Activated T-cell treated with anti-CD3 and anti-CD28 coated beads for 1 hour (primary cell): ENCODE measurements at places on chromosomes 2 and 18.

- no peak for DNase-seq
These were observed 65.1 kb downstream of the CERS6 start for GRCh38 chr2:168521053-168521741.

GRCh38 chr18:3441290-3441689, 8.7 kb upstream of the TGIF1 start:
- no peak for DNase-seq

DNA sequence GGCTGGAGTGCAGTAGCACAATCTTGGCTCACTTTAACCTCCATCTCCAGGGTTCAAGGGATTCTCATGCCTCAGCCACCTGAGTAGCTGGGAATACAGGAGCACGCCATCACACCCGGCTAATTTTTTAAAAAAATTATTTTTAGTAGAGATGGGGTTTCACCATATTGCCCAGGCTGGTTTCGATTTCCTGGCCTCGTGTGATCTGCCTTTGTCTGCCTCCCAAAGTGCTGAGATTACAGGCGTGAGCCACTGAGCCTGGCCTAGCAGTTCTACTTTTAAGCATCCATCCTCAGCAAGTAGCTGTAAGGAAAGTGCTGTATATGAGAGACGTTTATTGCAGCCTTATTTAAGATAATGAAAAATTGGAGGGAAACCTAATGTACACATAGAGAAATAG, 79.7 kb downstream of the ZDBF2 start:
- DNase-seq, result no peak

- DNase-seq, result no peak
These were observed 127.6 kb downstream of the PHLPP1 start for GRCh38 chr18:62842898-62843297.

DNA sequence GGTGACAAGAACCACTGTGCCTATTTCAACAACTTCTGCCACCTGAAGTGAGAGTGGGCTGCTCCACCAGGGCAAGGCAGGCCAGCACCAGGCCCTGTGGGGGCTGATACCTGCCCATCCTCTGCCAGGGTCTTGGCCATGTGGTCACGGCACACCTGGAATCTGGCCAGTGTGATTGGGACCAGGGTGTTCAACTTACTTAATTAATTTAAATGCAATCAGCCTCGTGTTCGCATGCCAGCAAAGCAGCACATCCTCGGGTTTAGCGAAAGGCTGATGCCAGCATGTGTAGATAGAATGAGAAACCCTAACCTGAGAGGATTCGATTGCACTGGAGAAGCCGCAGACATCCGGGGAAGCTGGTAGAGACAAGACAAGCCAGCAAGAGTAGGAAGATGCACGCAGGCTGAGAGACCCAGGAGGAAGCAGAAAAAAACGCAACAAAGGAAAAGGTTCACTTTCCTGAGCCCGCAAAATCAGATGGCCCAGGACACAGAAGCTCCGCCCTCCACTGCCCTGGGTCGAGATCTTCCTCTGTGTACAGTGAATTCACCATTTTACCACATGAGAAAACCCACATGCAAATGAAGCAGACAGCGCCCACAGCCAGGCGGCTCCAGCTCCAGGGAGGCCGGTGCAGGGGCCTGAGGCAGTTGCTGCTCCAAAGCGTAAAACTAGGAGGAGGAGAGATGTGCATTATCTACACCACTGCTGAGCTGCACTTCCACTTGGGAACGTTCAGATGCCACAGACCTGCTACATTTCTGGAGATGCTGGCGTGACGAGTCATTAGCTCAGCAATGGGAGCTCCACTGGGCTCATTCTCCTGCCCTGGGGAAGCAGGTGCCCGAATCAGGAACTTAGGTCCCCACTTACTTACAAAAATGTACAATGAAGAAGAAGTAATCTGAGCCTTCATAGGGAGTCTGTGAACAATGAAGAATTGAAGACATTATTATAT, 92.1 kb downstream of the TMEM18 start:
- DNase-seq, result peak; percentile 9

- no peak for DNase-seq
These were observed 2.8 kb downstream of the SPR start for GRCh38 chr2:72889991-72890390.

- no peak for DNase-seq
These were observed 117.2 kb downstream of the LNPK start for GRCh38 chr2:175884697-175885393.

GRCh38 chr2:206784559-206785353, 19.4 kb downstream of the FASTKD2 start:
- no peak for DNase-seq

DNA sequence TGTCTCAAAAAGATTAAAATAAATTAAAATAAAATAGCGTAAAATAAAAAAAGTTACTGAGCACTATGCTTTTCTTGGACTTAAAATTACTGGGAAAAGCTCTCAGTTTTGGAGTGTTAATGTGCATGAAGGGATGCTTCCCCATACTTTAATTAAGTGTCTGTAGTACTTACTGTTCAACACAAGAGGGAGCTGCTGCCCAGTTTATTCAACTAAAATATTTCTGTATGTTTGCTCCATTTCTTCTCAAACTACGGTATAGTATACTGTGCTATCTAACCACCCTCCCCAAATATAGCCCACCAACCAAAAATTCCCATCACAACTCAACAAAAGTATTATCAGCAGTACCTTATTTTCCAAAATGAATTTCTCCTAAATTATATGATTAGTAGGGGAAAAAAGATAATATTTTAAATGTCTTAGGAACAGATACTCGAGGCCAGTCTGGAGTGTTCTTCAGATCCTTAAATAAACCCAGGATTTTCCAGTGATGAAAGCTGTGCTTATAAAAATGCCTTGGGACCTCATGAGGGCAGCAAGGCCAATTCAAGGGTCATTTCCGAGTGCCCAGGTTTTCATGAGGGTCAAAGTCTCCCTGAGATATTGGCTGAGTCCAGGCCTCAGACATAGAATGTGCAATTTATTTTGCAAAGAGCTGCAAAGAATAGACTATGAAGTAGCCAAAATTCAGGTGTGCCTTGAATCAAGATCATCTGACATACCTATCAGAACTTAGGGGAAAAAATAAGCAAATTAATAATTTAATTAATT, 64.1 kb downstream of the CHRNA1 start:
- DNase-seq, result no peak

GRCh38 chr2:46304635-46305034, 7.4 kb downstream of the EPAS1 start:
- DNase-seq, result no peak
